Glutamatergic neuron (in vitro differentiated cells): ENCODE measurements at places on chromosomes 12 and 14.

- no peak for DNase-seq
Observed at GRCh38 chr12:70617450-70617849, 19.8 kb downstream of the PTPRB start.

DNA sequence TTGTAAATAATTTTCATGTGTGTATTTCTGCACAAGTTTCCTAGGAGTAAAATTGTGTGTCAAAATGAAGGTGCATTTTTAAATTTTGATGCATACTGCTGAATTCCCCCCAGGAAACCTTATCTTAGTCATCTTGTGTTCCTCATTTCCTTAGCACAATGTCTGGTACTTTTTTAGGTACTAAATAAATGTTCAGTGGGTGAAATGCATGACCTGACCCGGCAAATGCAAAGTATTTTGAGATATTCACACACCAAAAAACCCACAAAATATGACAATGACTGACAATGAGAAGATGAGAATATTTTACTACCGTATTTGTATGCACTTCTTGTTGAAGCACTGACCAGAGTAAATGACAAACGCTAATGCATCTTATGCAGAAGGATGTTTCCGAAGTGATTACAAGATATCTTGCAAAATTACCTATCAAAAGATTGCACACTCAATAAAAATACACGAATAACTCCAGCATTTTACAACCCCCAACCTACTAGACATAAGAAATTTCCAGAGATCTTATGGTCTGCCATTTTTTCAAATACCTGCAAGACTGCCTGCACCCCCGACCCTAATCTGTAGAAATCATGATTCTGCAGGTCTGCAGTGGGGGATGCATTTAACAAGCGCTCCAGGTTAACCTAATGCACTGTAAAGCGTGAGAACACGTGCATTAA lies 895 bp upstream of the PRKAB1 start:
- no peak for DNase-seq

- DNase-seq: no peak
Observed at GRCh38 chr12:26648584-26648983, 184.4 kb downstream of the ITPR2 start.

DNA sequence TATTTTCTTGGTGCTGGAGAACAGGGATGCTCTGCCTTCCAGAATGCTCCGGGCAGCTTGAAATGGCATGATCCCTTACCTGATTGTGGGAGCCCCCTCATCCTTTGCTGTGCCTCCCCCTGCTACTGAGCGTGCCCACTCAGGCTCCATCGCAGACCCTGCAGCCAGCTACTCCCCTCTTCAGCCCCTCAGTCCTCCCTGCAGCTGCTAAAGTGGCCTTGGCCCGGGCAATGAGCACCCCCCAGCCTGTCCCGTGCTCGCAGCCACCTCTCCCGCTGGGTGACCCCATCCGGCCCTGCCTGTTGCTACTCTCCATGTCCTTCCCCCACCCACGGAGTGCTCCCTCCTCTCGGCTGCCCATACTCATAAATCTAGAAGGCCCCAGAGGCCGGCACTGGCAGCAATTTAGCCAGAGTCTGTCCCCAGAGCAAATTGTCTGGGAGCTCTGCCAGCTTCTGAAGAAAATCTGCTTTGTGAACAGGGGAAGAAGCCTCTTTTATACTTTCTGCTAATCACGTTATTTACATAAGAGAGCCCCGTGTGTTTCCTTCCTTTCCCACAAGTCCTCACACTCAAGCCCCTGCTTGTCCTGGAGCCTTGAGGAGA lies 143.7 kb upstream of the FRMD6 start:
- peak; percentile 17 for DNase-seq

- DNase-seq: no peak
Observed at GRCh38 chr14:33532553-33532952, 418.3 kb downstream of the EGLN3 start.

DNA sequence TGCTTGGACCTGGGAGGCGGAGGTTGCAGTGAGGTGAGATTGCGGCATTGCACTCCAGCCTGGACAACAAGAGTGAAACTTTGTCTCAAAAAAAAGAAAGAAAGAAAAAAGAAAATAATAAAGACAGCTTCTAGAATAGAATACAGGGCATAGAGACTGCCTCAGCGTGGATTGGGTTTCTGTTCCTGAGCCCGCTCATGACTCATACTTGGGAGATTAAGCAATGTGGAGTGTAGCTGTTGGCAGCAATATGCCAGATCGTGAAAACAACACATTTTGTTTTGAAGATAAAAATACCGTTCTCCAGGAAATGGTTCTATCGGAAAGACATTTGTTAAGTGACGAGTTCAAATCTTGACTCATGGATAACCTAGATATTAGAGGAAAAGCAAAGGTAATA lies 67.2 kb downstream of the GLT1D1 start:
- no peak for DNase-seq

DNA sequence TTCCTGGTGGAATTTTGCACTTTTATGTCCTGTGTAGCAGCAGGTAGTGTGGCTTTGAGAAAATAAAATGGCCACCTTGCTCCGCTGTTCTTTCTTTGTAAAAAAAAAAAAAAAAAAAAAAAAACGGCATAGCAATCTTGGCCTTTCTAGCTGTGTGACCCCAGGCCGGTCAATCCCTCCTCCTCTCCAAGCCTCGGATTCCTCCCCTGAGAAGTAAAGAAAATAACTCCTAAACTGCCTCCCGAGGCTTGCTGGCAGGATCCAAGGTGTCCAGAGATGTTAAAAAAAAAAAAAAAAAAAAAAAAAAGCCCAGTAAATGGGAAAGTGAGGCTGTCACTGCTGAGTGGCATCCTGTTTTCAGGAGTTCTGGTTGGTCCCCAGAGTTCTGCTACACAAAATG lies 23.9 kb upstream of the MAP1LC3B2 start:
- DNase-seq: no peak

DNA sequence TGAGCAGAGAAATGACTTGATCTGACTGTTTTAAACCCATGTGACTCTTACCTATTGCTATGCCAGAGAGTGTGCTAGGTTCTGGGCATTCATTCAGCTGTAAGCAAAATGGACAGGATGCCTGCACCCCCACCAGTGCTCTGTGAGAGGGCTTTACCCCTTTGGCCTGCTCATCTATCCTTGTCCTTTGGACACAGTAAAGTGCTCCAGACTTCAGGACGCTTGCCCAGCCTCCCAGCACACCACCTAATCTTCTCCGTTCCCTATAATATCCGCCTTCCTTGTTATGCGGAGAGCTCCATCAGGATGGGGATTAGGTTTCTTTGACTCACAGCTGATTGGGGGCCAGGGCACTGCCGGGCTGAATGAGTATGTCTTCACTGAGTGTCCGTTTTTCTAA lies 4.4 kb upstream of the ZNF839 start:
- DNase-seq: no peak
